ENCODE measurements at places on chromosomes 16 and 17.
A peak's percentile ranks its signal among the peaks of the same experiment; 100 is the strongest.

DNA sequence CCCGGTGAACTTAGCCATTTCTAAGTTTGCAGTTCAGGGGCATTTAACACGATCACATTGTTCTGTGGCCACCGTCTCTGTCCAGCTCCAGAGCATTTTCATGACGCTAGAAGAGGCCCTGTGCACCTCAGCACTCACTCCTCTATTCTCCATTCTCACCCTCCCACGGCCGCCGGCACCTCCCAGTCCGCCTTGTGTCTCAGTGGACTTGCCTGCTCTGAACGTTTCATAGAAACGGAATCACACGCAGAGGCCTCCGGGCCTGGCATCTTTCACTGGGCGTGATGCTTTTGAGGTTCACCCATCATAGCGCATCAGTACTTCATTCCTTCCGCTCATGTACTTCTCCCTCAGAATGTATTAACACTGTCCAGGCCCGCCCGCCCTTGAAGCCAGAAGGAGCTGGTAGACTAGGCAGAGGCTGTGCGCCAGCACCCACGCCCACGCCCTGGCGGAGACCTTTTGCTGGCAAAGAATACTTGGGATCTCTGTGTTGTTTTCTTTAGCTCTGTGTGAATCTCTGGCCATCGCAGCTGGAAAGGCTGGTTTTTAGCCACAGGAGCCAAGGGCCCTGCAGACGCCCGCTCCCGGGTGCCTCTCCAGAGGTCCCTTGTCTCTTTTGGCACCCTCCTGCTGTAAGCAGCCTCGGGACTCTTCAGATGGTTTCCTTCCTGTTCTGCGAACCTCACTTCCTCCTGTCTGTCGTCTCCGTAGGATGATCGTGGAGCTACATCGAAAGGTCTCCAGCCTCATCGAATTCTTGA, 23.4 kb upstream of the JPT2 start:
- DNase-seq: no peak

DNA sequence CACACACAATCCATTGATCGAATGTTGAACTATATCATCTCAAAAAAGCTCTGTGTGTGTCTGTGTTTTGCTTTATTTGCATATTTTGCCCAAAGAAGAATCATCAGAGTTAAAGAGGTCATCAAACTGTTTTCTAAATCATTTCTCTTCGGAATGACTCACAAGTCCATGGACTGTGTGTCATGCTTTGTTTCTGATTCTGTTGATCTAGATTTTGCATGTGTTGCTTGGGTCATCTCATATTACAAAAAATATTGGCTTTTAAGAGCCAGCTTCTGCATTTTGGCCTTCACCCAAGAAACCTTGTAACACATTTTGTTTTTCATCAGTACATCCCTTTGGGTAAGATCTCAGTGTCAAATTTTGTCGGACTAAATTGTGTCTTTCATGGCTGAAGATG, 471.2 kb upstream of the HSBP1 start:
- DNase-seq: peak; percentile 84

DNA sequence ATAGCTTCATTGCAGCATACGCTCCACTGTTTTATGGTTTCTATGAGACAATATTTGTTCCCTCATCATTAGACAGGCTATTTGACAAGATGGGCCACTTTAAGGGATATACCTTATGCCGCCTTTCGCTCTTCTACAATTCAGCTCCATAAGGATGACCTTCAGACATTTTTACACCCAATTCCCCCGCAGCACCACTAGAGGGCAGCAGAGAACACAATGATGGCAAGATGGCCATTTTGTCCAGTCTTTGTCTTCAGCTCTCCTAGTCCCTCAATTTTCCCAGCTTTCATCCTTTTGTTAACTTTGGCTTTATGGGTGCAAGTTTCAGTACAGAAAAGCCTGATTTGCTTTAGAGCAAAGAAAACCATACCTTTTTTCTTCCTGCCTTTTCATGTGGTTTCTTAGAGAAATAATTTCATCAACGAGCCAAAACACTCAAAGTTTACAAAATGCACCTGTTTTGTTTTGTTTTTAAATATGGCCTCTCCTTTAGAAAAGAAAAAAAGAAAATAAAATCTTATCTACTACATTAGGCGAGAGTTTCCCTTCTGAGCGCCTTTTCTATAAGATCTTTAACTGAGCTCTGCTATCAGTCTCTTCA, 355.3 kb downstream of the TOX3 start:
- DNase-seq: peak; percentile 49

DNA sequence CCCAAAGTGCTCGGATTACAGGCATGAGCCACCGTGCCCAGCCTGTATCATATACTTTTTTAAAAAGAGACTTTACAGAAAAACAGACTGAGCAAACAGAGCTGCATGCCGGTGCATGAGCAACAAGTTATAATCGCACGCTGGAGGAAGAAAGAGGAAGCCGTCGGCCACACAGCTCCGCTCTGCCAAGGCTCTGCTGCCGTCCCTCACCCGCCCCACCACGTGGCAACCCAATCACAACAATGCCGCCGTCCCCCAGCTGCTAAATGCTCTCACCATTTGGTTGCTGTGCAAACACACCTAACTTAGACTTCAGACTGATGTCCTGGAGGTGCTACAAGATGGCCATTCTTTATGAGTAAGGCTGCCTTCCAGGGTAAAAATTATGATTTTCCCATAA, 83.5 kb downstream of the ADCY9 start:
- DNase-seq: no peak

GRCh38 chr16:61371388-61371787, 664.9 kb downstream of the CDH8 start:
- no peak for DNase-seq
